ENCODE measurements at places on chromosomes 11 and 22.
A peak's percentile ranks its signal among the peaks of the same experiment; 100 is the strongest.

GRCh38 chr11:2308713-2309112 is 6.9 kb downstream of the TSPAN32 start:
- no peaks in the 10 kb centered on the region for H3K36me3 ChIP-seq
- no peak overlapping the region for H3K4me3 ChIP-seq
- H3K27me3 ChIP-seq: no peaks in the 10 kb centered on the region
- peaks cover 72% of the 10 kb centered on the region for H3K4me1 ChIP-seq
- no peak overlapping the region for H3K27ac ChIP-seq

GRCh38 chr11:73648121-73648520 is 1.7 kb downstream of the PLEKHB1 start:
- H3K4me1 ChIP-seq: peaks cover 33% of the 10 kb centered on the region
- H3K4me3 ChIP-seq: peak overlapping the region; percentile 88
- no peaks in the 10 kb centered on the region for H3K27me3 ChIP-seq
- DNase-seq: no peak
- no peaks in the 10 kb centered on the region for H3K36me3 ChIP-seq

DNA sequence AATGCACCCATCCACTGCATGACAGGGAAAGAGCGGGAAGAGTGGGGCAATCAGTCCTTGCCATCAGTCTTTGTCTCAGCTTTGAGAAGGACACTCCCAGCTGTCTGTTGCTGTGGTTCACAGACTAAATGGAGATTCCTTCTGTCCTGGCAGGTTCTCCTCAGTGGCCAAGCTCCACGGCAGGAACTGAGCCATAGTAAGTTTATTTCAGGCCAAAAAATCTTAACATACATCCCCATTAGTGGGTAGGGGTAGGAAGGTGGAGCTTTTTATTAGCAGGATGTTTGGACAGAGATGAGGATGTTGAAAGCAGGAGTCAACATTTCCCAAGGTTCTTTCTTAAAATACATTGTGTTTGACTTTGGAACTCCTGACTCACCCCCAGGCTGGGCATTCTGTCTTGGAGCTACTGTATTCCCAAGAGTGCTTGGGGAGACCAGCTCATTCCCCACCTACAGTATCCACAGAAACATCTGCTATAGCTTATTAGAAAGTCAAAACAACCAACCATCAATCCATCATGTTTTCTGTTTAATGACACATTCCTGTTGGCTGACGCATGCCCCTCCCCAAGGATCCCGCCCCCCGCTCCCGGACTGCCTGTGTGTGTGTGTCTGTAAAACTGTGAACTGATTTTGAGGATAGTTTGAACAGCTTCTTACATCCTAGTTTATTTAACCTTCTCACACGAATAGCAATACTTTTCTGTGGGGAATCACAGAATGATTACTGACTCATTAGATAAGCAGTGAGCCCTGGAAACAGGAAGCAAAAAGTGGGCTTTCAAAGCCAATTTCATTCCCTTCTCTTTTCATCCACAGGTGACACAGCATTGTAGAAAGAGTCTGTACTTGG is 109.5 kb downstream of the CCDC81 start:
- H3K27ac ChIP-seq: no peak overlapping the region
- no peaks in the 10 kb centered on the region for H3K4me1 ChIP-seq
- no peaks in the 10 kb centered on the region for H3K27me3 ChIP-seq
- no peak overlapping the region for H3K4me3 ChIP-seq

DNA sequence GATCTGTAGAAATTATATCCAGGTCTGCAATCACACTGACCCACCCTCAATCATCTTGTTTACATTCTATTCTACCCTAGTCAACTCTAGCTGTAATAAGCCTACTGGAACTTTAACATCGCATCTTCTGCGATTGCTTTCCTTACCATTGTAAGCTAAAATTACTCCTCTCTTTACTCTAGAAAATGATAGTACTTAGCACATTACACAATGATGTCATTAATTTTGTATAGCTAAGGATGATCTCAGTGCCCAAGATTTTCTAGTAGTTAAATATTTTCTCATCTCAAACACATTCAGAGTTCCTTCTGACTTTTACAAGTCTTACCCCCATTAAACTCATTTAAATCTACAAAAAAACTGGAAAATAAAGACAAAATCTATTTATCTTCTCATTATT is 39.6 kb upstream of the CTSC start:
- H3K27ac ChIP-seq: no peak overlapping the region
- H3K36me3 ChIP-seq: peaks cover 14% of the 10 kb centered on the region
- no peaks in the 10 kb centered on the region for H3K27me3 ChIP-seq
- no peaks in the 10 kb centered on the region for H3K4me1 ChIP-seq

- H3K27ac ChIP-seq: no peak overlapping the region
- peaks cover 2% of the 10 kb centered on the region for H3K4me1 ChIP-seq
- no peak overlapping the region for H3K4me3 ChIP-seq
- peaks cover 12% of the 10 kb centered on the region for H3K36me3 ChIP-seq
- no peaks in the 10 kb centered on the region for H3K27me3 ChIP-seq
- DNase-seq: no peak
These were observed 48.6 kb downstream of the SESN3 start for GRCh38 chr11:95182397-95182796.

DNA sequence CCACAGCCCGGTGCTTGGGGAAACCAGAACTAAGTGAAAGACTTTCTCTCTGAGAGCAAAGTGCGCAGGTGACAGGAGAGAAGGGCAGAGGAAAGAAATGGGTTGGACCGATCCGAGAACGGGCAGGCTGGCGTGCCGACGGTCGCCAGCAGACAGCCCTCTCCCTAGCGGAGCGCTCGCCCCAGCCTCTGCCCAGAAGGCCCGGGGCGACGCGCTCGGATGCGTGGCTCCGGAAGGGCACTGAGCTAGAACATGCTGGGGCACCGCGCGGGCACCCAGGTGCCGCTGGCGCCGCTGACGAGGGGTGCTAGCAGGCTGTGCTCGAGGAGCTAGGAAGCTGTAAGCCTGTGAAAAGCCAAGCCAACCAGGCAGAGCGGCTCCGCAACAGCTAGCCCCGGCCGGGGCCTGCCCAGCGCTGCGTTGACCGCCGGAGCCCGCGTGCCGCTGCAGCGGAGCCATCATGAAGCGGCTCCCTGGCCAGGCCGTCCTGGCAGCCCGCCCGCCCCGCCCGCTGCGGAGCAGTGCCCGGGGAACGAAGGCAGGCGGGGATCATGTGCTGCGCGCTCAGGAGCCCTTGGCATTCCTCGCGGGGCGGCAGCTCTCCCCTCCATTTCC is 22.1 kb upstream of the RRAS2 start:
- DNase-seq: peak; percentile 55
- H3K4me1 ChIP-seq: peaks cover 3% of the 10 kb centered on the region
- peaks cover 13% of the 10 kb centered on the region for H3K27me3 ChIP-seq
- H3K36me3 ChIP-seq: no peaks in the 10 kb centered on the region
- H3K27ac ChIP-seq: no peak overlapping the region

- H3K4me1 ChIP-seq: peaks cover 5% of the 10 kb centered on the region
- H3K27me3 ChIP-seq: no peaks in the 10 kb centered on the region
- H3K36me3 ChIP-seq: no peaks in the 10 kb centered on the region
- H3K27ac ChIP-seq: no peak overlapping the region
These were observed 72.1 kb upstream of the TIMP3 start for GRCh38 chr22:32729412-32729811.

- no peaks in the 10 kb centered on the region for H3K27me3 ChIP-seq
- DNase-seq: no peak
- no peak overlapping the region for H3K4me3 ChIP-seq
- H3K27ac ChIP-seq: no peak overlapping the region
These were observed 104.9 kb downstream of the BCR start for GRCh38 chr22:23285236-23285635.

DNA sequence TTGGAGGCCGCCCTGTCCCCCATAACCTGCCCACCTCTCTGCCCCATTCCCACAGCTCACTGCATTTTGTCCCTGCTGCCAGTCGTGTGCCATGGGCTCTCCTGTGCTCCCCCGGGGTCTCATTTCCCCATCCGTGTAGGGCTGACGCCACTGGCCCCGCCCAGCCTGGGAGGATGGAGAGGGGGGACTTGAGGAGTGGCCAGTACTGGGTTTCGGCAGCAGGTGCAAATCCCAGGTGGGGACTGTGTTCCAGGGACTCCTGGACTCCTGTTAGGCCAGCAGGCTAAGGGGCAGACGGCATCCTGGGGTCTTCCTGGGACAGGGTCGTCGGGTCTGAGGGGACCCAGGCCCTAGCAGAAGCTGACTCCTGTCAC is 1.2 kb upstream of the MYO7A start:
- no peaks in the 10 kb centered on the region for H3K27me3 ChIP-seq
- H3K4me3 ChIP-seq: peak overlapping the region; percentile 61
- no peaks in the 10 kb centered on the region for H3K36me3 ChIP-seq
- H3K27ac ChIP-seq: no peak overlapping the region

DNA sequence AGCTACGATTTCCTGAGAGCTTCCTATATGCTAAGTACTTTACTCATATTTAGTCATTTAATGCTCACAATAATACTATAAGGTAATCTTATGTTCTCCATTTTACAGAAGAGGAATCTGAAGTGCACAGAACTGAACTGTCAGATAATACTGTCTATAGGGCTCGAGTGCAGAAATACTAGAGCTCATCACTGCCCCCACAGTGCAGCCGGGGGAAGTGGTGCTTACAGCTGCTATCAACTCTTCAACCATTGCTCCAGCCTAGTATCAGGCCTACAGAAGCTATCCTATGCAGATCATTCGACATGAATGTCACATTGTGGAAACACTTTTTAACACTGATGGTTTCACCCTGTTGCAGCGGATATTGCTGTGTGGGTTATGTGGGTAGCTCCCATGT is 929.9 kb downstream of the NTM start:
- no peak overlapping the region for H3K27ac ChIP-seq
- no peaks in the 10 kb centered on the region for H3K36me3 ChIP-seq
- DNase-seq: no peak
- no peak overlapping the region for H3K4me3 ChIP-seq
- H3K4me1 ChIP-seq: no peaks in the 10 kb centered on the region

DNA sequence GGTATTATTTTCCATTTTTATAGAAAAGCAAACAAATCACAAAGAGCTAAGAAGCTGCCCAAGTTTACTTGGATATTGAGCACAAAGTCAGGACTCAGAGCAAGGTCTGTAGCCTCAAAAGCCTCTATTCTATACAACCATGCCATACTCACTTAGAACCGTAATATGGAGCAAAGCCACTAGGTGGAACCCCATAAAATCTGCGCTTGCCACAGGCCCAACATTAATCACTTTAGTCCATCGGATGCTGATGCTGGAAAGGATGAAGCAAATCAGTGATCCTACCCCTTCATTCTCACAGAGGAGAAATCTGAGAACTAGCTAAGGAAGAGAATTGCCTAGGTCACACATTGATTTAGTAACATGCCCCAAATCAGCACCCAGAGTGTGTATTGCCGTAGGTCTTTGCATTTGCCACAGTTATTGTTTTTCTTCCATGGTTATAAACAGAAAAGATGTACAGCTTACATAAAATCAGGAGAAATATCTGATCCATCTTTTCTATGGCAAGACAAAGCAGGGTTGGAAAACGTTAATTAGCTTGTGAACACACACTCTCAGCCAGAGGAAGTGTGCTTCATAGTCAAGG is 56.7 kb upstream of the RAB38 start:
- no peaks in the 10 kb centered on the region for H3K36me3 ChIP-seq
- no peaks in the 10 kb centered on the region for H3K27me3 ChIP-seq
- no peak overlapping the region for H3K4me3 ChIP-seq
- H3K4me1 ChIP-seq: no peaks in the 10 kb centered on the region

- H3K4me1 ChIP-seq: no peaks in the 10 kb centered on the region
- no peaks in the 10 kb centered on the region for H3K27me3 ChIP-seq
- H3K27ac ChIP-seq: no peak overlapping the region
- no peak overlapping the region for H3K4me3 ChIP-seq
These were observed 48.4 kb upstream of the MUC15 start for GRCh38 chr11:26620282-26621045.

DNA sequence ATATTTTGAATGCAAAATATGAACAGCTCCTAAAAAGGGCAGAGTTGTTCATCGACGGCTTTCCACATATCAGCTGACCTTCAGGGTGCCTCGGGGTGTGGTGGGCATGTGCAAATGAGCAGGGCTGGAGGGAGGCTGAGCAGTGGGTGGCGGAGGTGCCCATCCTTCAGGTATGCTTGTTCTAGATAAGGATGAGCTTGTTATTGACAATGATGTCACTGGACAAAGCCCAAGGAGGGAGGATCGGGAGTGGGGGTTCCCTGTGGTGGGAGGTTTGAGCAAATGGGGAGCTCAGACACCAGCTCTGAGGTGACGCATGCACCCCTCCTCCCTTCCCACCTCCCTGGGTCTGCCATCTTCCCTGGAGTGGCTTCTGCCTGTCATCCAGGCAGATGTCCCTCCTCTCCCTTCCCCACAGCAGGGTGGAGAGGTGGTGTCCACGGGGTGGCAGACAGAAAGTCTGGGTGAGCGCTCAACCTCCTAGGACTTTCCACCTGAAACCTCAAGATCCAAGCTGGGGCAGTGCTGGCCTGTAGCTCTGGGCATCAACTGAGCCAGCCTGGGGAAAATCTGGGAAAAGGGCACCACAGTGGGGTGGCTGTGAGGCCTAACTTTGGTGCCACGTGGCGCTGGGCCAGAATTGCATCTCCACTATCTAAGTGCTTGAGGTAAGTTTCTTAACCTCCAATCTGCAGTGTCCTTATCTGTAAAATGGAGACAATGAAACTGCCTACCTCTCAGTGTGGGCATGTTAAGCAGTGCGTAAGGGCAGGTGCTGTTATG is 106.3 kb upstream of the THY1 start:
- peaks cover 4% of the 10 kb centered on the region for H3K4me1 ChIP-seq
- H3K27ac ChIP-seq: no peak overlapping the region
- DNase-seq: no peak
- peaks cover 8% of the 10 kb centered on the region for H3K27me3 ChIP-seq
- no peaks in the 10 kb centered on the region for H3K36me3 ChIP-seq
- H3K4me3 ChIP-seq: no peak overlapping the region

DNA sequence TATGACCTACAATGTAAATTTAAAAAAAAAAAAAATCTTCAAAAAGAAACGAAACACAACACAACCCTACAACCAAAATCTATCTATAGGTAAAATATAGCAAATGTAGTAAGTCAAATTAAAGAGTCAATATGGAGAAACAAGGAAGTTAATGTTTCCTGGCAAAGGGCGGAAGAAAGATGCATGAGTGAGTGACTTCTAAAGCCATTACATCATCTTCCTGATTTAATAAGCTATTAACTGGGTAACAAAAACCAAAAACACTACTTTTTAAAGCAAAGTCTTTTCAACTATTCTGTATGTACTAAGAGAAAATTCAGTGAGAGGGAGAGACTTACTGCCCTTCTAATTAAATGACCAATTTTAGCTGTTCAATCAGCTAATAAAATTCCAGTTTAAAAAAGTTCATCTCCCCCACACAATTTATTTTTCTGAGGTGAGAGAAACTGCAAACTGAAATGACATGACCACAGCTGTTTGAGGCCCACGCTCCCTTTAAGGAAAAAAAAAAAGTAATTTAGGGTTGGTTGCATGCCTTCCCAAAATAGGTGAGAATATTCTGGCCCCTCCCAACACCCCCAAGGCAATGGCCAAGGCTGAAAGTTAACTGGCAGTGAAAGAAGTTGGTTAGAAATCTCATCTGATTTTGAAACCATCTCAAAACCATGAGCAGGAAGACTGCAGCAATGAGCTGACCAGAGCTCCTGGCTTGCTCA is 5.9 kb downstream of the SF1 start:
- no peak for DNase-seq
- peak overlapping the region; percentile 73 for H3K4me3 ChIP-seq
- H3K27me3 ChIP-seq: no peaks in the 10 kb centered on the region
- peaks cover 42% of the 10 kb centered on the region for H3K4me1 ChIP-seq
- H3K27ac ChIP-seq: peak overlapping the region; percentile 83
